ENCODE measurements at places on chromosomes 7 and 10.

GRCh38 chr7:68839014-68839413, 759.3 kb upstream of the AUTS2 start:
- no peak for DNase-seq

- no peak for DNase-seq
Measured at GRCh38 chr10:23198940-23199767, 7.0 kb downstream of the PTF1A start.

- DNase-seq = no peak
Measured at GRCh38 chr10:113111260-113111659, 161.2 kb downstream of the TCF7L2 start.

DNA sequence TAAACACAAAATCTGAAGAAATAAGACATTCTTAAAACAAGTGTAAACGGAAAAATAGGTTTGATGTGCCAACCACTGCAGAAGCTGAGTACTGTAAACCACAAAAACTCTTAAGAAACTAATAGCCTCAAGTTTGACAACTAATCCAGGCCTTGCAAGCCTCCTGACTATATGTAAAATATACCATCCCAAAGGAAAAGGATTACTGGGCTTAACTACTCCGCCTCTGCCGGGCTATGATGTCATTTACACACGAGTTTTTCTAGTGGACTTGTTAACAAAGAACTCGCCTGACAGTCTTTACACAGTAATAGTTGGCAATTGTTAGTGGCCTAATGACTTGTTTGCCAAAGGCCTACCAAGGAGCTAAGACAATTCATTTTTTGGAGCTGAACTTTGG, 2.1 kb downstream of the KIF5B start:
- no peak for DNase-seq

DNA sequence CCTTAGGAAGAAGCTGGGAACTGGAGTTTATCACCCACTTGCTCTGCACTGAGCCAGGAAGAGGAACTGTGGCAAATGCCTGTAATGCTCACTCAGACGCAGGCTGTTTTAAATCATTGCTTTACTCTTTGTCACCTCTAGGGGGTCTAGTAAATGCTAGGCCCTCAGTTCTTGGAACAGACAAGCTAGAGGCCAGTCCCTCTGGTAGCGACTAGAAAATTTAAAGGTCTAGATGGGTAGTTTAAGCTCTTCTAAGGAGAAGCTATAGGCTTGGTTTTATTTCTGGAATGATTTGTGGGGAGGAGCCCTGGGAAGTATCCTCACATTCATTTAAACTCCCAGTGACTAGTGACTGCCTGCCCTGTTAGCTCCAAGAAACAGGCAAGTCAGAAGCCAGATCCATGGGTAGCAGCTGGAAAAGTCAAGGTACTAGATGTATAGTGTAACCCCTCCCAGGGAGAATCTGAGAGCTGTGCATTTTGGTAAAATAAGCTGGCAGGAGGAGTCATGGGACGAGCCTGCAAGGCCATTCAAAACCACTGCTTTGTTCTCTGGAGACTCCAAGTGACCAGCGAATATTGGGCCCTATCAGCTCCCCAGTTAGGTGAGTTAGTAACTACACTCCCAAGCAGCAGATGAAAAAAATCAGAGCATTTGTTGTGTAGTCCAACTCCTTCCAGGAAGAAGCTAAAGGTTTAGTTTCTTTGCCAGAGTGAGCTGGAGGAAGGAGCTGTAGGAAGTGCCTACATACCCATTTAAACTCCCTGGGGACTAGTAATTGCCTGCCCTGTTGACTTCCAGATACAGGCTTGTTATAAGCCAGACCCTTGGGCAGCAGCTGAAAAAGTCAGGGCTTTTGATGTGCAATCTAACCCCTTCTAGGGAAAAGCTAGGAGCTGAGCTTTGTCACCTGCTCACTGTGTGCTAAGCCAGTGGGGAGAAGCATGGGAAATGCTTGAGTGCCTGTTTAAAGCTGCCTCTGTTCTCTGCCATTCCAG, 68.9 kb downstream of the DYNC1I1 start:
- DNase-seq = no peak

GRCh38 chr7:111210996-111211395, 120.1 kb downstream of the LRRN3 start:
- DNase-seq = no peak

GRCh38 chr7:50681432-50682045, 101.2 kb downstream of the GRB10 start:
- no peak for DNase-seq

DNA sequence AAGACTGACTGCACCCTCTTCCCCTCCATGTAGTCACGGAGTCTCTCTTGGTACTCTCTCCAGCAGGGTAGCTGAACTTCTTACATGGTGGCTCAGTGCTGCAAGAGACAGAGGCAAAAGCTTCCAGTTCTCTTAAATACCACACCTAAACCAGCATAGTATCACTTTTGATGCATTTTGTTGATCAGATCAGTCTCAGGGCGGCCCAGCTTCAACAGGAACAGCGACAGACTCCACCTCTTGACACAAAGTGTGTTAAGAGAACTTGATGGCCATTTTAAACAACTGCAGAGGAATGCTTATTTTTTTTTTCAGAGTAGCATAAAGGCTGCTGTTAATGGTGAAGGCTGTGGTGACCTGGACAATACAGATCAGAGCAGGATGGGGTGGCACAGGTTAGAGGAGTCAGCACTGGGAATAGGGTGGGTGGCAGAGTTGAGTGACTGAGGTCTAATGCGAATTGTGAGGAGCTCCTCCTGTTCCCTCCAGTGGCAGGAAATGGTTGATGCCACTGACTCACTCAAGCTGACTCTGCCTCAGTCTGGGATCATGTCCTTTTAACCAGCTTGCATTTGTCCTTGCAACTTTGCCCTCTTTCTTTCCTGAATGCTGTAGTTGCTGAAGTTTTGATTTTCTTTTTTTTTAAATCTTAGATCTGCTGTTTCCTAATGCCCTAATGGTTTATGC, 17.3 kb downstream of the MGAM start:
- no peak for DNase-seq

GRCh38 chr10:95790982-95791381, 35.0 kb downstream of the ENTPD1 start:
- DNase-seq = no peak

DNA sequence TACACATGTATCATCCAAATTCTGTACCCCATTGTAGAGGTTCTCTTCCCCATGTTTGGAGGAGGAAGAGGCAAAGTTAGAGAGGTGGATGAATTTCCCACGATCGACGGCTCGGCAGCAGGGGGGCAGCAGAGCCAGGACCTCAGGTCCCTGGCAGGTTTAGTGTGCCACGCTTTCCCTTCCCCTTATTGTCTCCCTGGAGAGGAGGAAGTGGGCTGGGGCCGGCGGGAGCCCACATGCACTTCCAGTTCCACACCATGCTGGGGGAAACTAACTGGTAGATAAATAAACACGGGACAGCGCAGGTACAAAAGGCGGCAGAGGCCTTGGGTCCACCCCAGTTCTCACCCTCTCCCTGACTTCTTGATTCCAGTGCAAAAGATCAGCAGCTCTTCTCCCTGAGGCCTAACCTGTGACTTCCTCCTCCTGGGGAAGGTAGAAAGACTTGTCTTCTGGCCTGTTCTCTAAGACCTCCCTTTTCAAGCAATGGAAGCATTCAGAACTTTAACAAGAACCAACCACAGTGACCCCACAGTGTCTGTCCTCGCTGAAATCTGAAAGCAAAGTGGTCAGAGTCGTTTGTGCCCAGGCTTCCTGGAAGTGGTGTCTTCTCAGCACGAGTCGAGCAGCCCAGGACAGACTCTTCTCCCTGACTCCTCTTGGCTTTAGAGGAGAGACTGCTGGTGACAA, 30.5 kb upstream of the SRGN start:
- DNase-seq = no peak

GRCh38 chr10:123459371-123460091, 206.6 kb upstream of the GPR26 start:
- no peak for DNase-seq

GRCh38 chr7:155136619-155137243, 66.6 kb downstream of the HTR5A start:
- no peak for DNase-seq

GRCh38 chr7:112989531-112989930, 97.1 kb downstream of the GPR85 start:
- DNase-seq = no peak

- no peak for DNase-seq
Measured at GRCh38 chr7:37092548-37092947, 356.1 kb downstream of the ELMO1 start.

- no peak for DNase-seq
Measured at GRCh38 chr10:49138361-49138891, 4.6 kb upstream of the FAM170B start.

DNA sequence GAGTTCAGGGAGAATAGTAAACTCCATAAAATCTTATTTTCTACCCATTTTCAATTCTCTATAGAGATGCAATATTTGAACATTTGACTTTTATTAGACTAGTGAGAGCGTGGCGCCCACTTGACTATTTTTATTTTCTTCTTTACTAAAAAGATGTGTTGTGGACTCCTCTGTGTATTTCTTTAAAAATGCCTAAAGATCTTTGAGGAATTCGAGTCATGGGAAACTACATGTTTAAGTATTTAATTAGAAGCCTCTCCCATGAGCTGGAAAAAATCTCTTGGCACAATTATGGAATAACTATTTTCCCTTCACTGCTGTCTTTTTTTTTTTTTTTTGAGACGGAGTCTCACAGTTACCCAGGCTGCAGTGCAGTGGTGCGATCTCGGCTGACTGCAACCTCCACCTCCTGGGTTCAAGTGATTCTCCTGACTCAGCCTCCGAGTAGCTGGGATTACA, 124.2 kb downstream of the ARHGAP12 start:
- no peak for DNase-seq

DNA sequence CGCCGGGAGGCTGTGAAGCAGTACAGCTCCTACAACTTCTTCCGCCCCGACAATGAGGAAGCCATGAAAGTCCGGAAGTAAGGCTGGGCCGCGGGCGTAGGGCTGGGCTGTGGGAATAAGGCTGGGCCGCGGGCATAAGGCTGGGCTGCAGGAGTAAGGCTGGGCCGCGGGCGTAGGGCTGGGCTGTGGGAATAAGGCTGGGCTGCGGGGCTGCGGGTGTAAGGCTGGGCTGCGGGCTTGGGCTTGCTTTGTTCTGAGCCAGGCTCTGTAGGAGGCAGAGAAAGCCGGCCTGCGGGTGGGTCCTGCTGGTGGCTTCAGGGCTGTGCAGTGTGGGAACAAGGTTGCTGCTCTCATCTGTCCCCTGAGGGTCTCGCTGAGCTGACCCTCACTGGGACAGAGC, 12.5 kb downstream of the PFKFB3 start:
- DNase-seq = no peak

DNA sequence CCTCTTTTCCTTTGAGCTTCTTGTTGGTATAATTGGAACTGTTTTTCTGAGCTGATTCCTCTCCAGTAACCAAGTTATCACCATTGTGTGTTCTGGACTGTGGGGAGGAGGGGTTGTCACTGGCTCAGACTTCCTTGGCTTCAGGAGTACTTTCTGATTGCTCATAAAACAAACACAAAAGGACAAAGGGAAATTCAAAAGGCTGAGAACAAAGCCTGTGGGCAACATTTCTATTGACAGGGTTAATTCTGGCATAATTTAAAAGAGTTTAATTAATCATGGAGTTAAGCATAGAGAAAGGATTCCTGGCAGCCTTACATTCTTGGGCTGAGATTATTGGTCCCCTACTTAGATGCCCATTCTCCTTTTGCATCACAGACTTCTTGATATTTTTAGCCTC, 222.9 kb upstream of the KMT2E start:
- no peak for DNase-seq

DNA sequence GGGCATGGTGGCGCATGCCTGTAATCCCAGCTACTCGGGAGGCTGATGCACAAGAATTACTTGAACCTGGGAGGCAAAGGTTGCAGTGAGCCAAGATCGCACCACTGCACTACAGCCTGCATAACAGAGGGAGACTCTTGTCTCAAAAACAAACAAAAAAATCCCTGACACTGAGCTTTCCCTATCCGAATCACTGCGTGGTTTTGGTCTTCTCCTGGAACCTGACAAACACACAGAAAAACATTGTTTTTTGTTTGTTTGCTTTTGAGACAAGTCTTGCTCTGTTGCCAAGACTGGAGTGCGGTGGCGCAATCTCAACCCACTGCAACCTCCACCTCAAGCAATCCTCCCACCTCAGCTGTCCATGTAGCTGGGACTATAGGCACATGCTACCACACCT, 50.4 kb upstream of the PTPRN2 start:
- no peak for DNase-seq

GRCh38 chr7:122260336-122260735, 44.2 kb downstream of the FEZF1 start:
- DNase-seq = no peak

DNA sequence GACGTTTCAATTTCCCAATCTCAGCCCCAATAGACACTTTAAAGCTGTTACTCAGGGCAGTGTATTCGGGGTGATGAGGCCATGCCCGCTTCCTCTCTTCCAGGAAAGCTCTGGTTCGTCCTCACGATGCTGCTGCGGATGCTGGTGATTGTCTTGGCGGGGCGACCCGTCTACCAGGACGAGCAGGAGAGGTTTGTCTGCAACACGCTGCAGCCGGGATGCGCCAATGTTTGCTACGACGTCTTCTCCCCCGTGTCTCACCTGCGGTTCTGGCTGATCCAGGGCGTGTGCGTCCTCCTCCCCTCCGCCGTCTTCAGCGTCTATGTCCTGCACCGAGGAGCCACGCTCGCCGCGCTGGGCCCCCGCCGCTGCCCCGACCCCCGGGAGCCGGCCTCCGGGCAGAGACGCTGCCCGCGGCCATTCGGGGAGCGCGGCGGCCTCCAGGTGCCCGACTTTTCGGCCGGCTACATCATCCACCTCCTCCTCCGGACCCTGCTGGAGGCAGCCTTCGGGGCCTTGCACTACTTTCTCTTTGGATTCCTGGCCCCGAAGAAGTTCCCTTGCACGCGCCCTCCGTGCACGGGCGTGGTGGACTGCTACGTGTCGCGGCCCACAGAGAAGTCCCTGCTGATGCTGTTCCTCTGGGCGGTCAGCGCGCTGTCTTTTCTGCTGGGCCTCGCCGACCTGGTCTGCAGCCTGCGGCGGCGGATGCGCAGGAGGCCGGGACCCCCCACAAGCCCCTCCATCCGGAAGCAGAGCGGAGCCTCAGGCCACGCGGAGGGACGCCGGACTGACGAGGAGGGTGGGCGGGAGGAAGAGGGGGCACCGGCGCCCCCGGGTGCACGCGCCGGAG, 2.6 kb downstream of the GJD4 start:
- no peak for DNase-seq

GRCh38 chr7:69994886-69995542, 396.7 kb downstream of the AUTS2 start:
- DNase-seq = no peak

- no peak for DNase-seq
Measured at GRCh38 chr10:58435297-58435985, 50.2 kb downstream of the TFAM start.

DNA sequence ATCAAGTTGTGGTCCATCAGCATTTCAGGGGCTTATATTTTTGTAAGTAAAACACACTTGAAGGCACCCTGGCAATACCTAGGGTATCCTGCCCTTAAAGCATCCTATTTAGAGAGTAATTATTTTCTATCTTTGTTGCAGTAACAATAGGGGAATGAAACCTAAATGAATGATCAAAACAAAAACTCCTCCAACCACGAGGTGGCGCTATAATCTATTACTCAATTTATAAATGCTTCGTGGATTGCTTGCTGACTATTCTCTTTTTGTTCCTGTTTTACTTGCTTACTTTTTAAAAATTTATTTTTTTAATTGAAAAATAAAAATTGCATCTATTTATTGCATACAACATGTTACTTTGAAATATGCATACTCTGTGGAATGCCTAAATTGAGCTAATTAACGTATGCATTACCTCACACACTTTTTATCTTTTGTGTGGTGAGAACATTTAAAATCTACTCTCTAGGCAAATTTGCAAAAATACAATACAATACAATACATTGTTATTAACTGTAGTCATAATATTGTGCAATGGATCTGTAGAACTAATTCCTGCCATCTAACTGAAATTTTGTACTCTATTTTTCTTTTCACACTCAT, 147.7 kb upstream of the BMPER start:
- no peak for DNase-seq

Data from posterior cingulate gyrus (tissue), 11 donors.